ENCODE measurements at places on chromosomes 3 and 15.

DNA sequence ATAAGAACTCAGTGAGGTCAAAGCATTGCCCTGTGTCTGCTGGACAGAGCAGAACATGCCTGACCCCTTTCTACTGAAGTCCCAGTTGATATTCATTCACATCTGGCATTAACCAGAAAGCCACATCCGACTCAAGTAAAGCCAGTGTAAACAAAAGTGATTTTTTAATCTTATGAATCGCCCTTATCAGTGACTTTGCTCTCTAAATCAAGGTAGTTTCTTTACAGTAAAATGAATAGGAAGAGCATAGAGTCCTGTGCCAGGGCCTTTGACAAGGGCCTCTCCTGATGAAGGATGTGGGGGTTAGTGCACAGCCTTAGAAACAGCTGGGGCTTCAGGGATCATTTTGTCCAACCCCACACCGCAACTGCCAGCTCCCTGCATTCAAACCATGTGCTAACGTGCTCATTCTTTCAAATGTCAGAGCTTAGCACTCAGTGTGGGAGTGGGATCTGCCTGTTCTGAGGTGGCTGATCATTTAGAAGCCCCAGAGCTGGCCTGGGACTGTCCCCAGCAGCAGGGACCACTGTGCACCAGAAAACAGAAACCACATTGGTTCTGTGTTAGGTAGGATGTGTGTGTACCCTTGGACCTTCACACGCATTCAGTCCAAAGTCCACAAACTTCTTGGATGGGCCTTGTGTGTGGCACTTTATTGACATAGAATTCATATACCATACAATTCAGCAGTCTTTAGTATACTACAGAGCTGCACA, 55.3 kb downstream of the CCR4 start:
- DNase-seq: no peak

- no peak for DNase-seq
These were observed 41.4 kb upstream of the VPS8 start for GRCh38 chr3:184770541-184770940.

DNA sequence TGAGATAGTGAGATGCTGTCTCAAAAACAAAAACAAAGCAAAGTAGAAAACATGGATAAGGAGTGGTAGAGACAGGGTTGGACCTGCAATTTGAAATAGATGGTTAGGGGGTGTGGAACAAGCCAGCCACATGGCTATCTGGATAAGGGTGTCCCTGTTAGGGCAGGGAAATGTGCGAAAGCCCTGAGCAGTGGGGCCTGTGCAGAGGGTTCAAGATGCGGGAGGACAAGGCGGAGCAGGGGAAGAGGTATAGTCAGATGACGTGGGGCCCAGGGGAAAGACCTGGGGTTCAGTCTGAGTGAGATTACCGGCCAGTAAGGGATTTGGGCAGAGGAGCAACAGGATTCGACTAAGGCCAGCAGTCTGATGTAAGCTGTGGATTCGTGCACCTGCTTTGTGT, 18.4 kb upstream of the NR2E3 start:
- no peak for DNase-seq

GRCh38 chr3:171261487-171261886, 198.7 kb downstream of the TNIK start:
- DNase-seq: no peak

GRCh38 chr3:120416868-120417267, 33.9 kb downstream of the FSTL1 start:
- DNase-seq: no peak

DNA sequence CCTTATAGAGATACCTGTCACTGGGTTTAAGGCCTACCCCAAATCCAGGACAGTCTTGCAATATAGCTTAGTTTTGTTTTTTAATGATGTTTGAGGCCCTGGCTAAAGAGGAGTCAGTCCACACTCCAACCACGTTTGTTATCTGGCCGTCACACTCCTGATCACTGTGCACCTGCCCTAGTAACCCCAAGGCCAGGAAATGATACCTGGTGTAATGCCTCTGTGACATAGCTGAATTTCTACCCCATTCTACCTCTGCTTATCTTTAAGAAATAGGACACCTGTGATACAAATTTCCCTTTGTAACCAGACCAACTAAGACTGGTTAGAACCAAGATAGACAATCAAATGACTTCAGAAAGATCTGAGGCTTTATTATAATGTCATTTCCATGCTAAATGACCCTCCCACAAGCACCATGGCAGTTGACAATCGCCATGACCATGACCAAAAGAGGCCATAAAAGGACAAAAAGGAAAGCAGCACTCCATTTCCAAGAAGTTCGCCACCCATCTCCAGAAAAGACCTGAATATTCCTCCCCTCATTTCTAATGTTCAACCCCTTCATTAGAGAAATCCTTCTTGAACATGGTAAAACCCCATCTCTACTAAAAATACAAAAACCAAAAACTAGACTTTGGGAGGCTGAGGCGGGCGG, 4.8 kb upstream of the RTP3 start:
- no peak for DNase-seq

DNA sequence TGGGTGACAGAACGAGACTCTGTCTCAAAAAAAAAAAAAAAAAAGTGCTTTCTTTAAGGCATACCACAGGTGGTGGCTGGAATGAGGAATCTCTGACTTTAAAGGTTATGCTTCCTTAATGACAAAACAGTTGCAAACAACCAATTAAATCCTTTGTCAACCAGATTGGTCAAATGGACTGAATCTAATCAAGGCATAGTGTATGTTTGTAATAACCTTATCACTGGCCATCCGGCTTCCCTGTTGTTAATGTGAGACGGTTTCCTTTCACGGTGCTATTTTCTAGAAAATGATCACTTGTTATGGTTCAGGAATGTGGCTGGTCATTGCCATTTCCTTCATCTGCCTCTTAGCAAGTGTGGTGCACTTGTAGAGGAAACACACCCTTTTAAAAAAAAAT, 75.9 kb downstream of the FLNB start:
- DNase-seq: no peak

- no peak for DNase-seq
These were observed 10.4 kb downstream of the TSPAN3 start for GRCh38 chr15:77060546-77060945.

DNA sequence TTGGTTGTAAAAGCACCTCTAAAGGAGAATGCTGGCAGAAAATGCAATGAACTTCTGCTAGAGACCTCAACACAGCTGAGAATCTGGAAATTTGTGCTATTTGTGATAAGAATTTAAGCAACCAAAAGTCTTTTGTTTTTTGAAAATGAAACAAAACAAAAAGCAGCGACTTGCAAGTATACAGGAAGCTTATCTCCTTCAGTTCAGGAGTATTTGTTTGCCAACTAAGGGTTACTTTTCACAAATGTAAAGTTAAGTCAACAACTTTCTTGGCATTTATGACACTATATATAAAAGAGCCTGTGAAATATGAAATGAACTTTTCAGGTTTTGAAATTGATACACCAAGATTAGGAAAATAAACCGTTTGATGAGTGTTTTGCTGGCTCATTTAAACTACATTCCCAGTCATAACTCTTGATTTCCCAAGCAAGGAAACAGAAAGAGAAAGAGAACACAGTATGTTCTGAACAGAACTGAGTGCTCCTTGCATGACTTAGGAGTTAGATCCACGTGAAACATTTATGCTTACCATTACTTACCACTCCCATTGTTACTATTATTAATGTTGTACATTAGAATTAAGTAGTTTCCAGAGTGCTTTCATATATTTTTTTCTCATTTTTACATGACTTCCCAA, 92.3 kb upstream of the COL8A1 start:
- no peak for DNase-seq

GRCh38 chr3:32448686-32449474, 53.8 kb downstream of the CMTM6 start:
- no peak for DNase-seq

DNA sequence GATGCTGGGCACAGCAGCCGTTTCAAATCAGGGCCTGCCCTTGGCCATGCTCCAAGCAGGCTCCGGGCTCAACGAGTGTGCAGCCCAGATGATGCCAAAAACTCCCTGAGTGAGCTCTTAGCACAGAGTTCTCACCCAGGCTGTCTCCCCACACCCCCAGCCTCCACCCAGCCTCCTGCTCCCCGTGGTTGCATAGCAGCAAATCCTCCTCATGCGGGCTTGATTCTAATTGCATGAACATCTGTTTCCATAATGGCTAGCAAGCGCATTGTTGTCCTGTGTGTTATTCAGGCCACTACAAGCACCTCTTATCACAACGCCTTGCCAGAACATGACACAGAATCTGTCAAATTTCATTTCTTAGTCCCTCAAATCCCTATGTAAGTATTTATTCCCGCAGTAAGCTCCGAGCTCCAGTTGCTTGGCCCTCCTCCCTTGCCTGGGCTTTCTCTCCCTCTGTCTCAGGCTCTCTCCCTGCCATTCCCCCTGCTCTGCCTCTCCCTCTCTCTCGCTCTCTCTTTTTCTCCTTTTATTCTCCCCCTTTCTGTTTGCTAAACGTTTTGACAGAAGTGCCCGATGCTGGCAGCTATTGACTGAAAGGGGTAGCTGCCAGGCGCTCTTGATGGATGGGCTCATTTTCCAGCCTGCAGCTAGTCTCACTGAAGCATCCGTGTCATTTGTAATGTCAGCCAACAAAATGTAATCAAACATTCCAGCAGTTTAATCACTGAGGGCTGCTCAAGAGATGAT, 306.5 kb downstream of the IL20RB start:
- DNase-seq: no peak

GRCh38 chr3:197468866-197469382, 86.8 kb downstream of the BDH1 start:
- no peak for DNase-seq

DNA sequence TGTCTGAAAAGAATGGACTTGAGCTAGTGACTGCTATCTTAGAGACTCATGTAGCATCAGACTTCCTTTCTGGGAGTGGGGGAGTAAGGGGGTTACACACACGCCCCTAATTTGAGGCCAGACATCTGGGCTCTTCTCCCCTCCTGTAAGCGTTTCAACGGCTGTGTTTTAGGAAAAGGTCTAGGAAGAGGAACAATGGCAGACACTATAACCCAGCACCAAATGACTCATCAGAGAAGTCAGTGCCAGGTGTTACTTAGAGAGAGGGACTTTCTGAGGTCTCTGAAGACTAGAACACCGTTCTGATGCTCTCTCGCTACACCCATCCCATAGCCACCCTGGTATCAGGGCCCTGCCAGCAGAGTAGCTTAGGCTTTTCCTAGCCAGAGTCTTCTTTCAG, 65.5 kb downstream of the SSUH2 start:
- DNase-seq: no peak

DNA sequence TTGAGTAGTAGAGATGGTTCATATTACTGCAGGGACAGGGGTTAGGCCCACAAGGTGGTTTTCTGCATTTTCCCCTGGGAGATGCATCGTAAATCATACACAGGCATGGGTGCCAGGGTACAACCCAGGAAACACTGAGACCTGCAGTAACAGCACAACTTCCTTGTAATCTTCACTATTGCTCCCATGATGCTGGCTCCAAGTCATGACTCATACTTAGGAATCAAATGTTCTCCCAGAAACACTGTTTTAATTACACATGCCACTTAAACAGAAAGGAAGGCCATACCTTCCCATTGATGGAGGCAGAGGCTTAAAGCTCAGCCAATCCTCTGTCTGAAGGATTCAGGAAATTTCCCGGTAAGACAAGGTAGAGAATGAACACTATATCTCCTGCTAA, 106.5 kb downstream of the ERC2 start:
- DNase-seq: no peak

DNA sequence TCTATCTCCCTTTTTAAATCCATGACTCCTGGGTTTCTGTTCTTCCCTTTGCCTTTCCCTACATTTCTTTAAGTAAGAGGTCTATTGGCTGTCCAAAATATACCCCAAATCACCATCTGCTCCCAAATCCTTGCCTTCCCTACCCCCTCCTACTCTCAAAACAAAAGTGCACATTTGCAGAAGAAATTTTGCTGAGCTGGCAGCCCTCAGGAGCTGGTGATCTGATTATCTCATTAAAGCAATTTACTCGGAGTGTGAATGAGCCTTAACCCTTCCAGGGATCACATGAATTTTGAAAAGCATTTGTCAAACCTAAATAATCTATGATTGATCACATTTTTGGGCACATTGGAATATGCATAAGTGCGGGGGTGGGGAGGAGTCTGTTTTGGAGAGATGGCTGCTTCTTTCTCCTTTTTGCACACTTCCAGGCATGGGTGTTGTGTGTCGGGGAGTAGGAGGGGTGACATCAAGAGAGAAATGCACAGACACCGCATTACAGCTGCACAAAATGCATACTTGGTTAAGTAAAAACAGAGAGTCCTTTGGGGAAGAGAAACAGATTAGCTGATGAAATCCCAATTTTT, 892.6 kb downstream of the TUSC7 start:
- no peak for DNase-seq
